Tibial nerve (tissue), 4 donors: ENCODE measurements at places on chromosomes 1 and 21.

DNA sequence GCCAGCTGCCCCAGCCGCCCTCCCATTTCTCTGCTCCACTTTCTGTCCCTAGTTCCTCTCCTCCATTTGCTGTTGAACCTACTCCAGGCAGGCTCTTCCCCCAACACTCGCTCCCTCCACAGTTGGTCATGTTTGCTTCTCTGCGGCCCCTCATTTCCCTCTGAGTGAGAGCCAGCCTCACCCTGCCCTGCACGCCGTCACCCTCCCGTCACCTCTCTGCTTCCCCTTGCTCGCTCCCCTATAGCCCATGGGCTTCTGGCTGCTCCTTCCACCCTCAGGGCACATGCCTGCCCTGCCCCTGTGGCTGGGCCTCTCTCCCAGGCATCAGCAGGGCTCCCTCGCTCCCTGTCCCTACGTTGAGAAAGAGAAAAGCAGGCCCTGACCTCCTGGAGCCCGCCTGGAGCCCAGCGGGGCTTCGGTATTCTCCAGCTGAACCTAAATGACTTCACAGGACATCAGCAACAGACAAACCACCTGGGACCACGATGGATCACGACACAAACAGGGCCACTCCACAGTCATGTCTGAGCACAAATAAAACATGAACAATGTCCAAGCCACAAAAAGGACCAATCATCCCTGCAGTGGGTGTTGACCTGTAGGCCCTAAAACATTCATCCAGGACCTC is 13.3 kb upstream of the THEMIS2 start:
- no peak overlapping the region for H3K27ac ChIP-seq
- no peak for DNase-seq
- H3K27me3 ChIP-seq, result no peaks in the 10 kb centered on the region

- DNase-seq, result no peak
- H3K36me3 ChIP-seq, result no peaks in the 10 kb centered on the region
- no peak overlapping the region for H3K27ac ChIP-seq
- H3K4me3 ChIP-seq, result no peak overlapping the region
- no peaks in the 10 kb centered on the region for H3K4me1 ChIP-seq
- H3K27me3 ChIP-seq, result no peaks in the 10 kb centered on the region
Observed at GRCh38 chr1:103327054-103327719, 198.3 kb upstream of the RNPC3 start.

- no peak overlapping the region for H3K4me3 ChIP-seq
- H3K36me3 ChIP-seq, result no peaks in the 10 kb centered on the region
- no peaks in the 10 kb centered on the region for H3K27me3 ChIP-seq
- no peaks in the 10 kb centered on the region for H3K4me1 ChIP-seq
- no peak for DNase-seq
Observed at GRCh38 chr1:104801344-104801743, 1051.6 kb downstream of the AMY1C start.

- H3K36me3 ChIP-seq, result no peaks in the 10 kb centered on the region
- no peak overlapping the region for H3K27ac ChIP-seq
- DNase-seq, result no peak
- no peak overlapping the region for H3K4me3 ChIP-seq
- H3K4me1 ChIP-seq, result no peaks in the 10 kb centered on the region
Observed at GRCh38 chr1:37609002-37609401, 13.3 kb upstream of the GNL2 start.

DNA sequence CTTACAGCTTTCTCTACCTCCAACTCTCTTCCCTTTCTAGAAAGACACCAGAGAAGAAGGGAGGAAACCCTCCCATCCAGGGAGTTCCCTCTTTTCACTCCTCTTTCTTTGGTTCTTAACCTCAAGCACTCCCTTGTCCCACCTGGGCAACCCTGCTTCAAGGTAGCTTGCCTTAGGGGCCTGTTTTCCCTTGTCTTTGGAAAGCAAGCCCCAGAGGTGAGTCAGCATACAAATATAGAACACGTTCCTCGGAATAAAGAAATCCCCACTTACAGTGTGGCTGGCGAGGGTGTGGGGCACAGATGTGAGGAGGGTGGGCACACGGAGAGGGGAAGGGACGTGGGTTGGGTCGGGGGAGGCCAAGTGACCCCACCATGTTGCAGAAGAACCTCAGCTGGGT is 26.1 kb upstream of the KCNE2 start:
- no peaks in the 10 kb centered on the region for H3K36me3 ChIP-seq
- no peak overlapping the region for H3K4me3 ChIP-seq
- no peak for DNase-seq
- H3K4me1 ChIP-seq, result no peaks in the 10 kb centered on the region

DNA sequence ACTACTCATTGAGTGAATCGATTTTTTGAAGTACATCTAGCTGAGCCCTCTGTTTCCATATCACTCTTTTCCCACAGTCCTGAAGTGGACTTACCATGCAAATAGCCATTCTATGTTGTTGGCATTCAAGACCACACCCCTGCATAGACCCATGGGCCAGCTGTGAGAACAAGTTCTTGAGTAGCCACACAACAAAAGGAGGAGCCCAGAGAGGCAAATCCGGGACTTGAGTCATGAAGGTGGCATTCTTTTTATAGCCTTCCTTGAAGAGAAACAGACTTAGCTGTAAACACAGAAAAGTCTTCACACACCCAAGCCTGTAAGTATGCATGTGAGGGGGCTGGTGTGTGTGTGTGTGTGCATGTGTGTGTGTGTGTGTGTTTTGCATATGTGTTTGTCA is 13.8 kb upstream of the SPRR5 start:
- H3K27ac ChIP-seq, result no peak overlapping the region
- no peaks in the 10 kb centered on the region for H3K27me3 ChIP-seq
- H3K4me3 ChIP-seq, result no peak overlapping the region
- H3K36me3 ChIP-seq, result no peaks in the 10 kb centered on the region
